ENCODE measurements at places on chromosomes 1 and 21. TPM values are rescaled to one million over a fixed set of nuclear protein-coding genes. Genes with fewer than 3 reads are reported as not detected.
A peak's percentile ranks its signal among the peaks of the same experiment; 100 is the strongest.

GRCh38 chr1:9910076-9910422 is at the start of gene CTNNBIP1:
Gene CTNNBIP1, minus strand, starts transcription at chr1:9910269. Its CDS starts 38,205 bp downstream, at chr1:9872064.
- no peaks in the 10 kb centered on the region for H3K27me3 ChIP-seq
- peak within 1 kb of the TSS; percentile 97 for H3K27ac ChIP-seq
- no peaks in the 10 kb centered on the region for H3K36me3 ChIP-seq
- peak within 1 kb of the TSS; percentile 96 for H3K4me3 ChIP-seq

DNA sequence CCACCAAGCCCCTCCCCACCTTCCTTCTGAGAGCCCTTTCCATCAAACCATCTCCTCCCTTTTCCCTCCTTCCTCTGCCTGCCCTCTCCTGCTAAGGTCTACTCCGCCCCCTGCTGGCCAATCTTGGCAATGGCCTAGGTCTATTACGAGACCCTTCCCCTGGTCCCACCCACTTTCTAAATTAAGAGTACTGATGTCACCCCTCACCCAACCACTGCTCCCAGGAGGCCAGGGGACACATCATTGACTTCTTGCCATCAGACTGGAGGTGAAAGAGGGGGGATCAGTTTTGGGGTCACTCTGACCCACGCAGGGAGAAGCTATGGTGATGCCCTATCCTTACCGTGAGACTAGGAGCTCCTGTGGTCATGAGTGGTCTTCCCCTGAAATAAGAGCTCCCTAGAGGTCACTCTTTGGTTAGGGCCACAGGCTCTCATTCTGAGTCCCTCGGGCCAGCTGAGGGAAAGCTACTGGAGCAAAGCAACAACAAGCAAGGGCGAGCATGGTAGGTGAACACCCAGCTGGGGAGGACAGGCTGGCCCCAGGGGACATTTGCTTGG is 34.6 kb upstream of the S100A7 start:
- H3K4me3 ChIP-seq, result no peak overlapping the region
- no peak overlapping the region for H3K27ac ChIP-seq
- no peaks in the 10 kb centered on the region for H3K36me3 ChIP-seq

DNA sequence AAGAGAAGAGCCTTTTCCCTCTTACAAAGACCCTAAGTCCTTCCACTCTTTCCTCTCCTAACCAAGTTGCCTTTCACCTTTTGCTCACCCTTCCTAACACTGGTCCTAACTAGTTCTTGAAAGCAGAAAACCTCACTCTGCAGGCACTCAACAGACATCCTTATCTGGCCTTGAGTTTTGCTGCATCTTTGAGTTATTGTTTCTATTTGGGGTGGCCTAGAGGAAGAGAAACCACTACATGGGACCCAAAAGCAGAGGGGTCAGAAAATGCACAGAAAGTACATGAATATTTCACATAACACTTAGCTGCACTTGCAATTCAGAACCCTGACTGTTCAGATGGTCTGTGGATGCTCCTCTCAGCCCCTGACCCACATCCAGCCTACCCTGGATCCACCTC is 178.3 kb upstream of the SYT6 start:
- DNase-seq, result no peak
- no peak overlapping the region for H3K4me3 ChIP-seq
- H3K27me3 ChIP-seq, result no peaks in the 10 kb centered on the region

DNA sequence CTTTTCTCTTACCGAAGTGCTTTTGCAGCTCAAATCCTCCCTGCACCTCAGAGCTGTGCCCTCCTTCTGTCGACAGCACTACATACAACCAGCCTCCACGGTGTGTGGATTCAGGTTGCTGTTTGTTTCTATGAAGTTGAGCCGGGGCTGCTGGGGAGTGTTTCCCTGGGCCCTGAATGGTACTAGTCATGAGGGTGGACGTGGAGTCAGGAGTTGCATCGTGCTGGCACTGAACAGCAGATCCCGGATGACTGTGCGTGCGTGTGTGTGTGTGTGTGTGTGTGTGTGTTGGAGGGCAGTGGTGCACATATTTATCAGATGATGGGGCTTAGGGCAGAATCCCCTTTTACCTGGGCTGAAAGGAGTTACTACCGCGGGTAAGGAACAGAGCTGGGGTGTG is 47.0 kb downstream of the ACTL8 start:
- H3K36me3 ChIP-seq, result no peaks in the 10 kb centered on the region
- H3K27me3 ChIP-seq, result peaks cover 3% of the 10 kb centered on the region
- H3K4me3 ChIP-seq, result no peak overlapping the region
- H3K27ac ChIP-seq, result no peak overlapping the region

SERPINC1 gene
- total RNA-seq, result not detected

Measured in sigmoid colon (tissue), 7 donors.